ENCODE measurements at places on chromosomes 12 and 14. TPM values are rescaled to one million over a fixed set of nuclear protein-coding genes. Genes with fewer than 3 reads are reported as not detected.

The MANSC1 gene
- total RNA-seq, result 3.5 TPM

DNA sequence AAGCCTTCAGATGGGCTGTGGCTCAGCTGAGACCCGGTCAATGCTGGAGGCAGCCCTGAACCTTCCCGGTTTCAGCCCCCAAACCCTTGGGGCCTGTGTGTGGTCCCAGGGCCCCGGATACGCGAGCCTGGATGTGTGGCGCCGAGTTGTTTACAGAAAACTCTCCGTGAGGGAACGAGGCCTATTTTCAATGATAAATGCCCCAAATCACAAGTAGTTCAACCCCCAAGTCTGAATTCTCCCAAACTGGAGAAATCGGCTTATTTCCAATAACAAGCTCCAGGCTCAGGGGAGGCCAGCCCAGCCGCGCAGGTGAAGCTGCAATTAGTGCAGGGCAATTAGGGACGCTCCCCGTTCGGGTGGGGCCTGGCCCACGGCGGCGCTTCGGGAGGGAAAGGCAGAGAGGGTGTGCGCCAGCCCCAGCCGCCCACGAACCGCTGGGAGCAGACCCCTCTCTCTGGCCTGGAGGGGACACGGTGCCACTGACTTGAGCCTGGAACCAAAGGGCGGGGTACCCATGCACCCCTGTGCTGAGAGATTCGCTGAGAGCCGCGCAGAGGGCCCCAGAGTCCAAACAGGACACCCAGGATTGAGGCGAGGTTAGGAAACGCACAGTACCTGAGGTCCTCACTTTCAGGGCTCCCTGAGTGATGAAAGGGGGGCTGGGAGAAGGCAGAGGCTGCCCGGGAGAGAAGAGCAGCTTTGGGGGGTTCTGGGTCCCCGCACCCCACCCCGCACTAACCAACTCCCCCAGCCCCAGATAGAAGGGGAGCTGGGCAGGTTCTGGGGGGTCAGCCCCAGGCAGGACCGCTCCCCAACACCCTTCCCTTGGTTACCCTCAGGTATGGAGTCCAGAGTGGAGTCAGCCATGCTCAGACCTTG is 14.2 kb upstream of the ANKRD9 start:
- DNase-seq, result no peak
- peaks cover 28% of the 10 kb centered on the region for H3K4me1 ChIP-seq
- H3K27ac ChIP-seq, result no peak overlapping the region
- no peaks in the 10 kb centered on the region for H3K27me3 ChIP-seq
- peak overlapping the region; percentile 60 for H3K4me3 ChIP-seq
- H3K36me3 ChIP-seq, result no peaks in the 10 kb centered on the region

The ASB2 gene
- total RNA-seq, result 2.5 TPM

GRCh38 chr12:115468087-115468510 is 784.1 kb upstream of the TBX3 start:
- H3K36me3 ChIP-seq, result no peaks in the 10 kb centered on the region
- DNase-seq, result no peak
- H3K4me3 ChIP-seq, result no peak overlapping the region
- no peaks in the 10 kb centered on the region for H3K27me3 ChIP-seq
- no peaks in the 10 kb centered on the region for H3K4me1 ChIP-seq

The TPH2 gene
- not detected for total RNA-seq

The LTBR gene
- total RNA-seq, result 2.1 TPM

DNA sequence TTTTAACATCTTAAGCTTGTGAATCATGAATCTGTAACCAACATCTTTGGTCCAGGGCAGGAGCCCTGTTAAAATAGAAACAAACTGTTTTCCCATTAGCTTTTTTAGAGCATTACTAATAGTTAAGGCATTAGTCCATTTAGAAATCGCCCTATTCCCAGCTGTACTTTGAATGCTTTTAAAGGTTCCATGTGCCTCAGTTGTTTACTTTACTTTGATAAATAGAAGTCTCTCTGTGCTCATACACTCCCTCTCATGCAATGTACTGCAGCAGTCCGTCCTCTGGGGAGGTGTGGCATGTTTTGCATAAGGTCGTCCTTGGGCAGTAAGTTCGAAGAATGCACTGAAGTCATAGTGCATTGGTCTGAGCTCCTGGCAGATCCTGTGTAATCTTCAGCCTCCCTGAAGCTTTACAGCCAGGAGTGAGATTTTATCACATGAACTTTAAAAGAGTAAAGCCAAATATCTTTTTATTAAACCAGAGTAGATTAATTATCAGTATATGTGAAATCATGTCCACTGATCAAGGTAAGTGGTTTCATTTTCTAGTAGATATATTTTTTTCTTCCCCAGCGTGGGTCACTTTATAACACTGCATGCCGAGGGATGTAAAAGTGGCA is 134.7 kb downstream of the FGD4 start:
- peaks cover 12% of the 10 kb centered on the region for H3K4me1 ChIP-seq
- DNase-seq, result no peak
- H3K36me3 ChIP-seq, result no peaks in the 10 kb centered on the region
- H3K4me3 ChIP-seq, result no peak overlapping the region

DNA sequence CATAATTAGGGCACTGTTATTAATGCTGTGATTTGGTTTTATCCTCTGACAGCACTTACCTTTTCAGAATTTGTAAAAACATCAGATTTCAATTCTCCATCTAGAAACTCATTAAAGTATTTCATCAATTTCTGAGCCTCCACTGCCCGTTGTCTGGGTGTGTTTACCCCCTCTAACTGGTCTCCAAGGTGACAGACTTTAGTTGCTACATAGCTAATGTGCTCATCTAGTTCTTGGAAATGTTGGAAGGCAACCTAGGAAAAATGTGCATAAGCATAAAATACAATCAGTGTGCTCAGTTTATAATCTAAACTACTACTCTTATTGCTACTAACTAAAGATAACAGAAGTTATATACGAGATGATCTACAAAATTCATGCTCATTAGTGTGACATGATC is 24.6 kb downstream of the EXOC5 start:
- H3K4me3 ChIP-seq, result no peak overlapping the region
- H3K27me3 ChIP-seq, result no peaks in the 10 kb centered on the region
- H3K27ac ChIP-seq, result no peak overlapping the region
- H3K36me3 ChIP-seq, result peaks cover 8% of the 10 kb centered on the region
- H3K4me1 ChIP-seq, result no peaks in the 10 kb centered on the region

- H3K4me3 ChIP-seq, result no peak overlapping the region
- no peaks in the 10 kb centered on the region for H3K36me3 ChIP-seq
- peaks cover 6% of the 10 kb centered on the region for H3K4me1 ChIP-seq
- peaks cover 2% of the 10 kb centered on the region for H3K27me3 ChIP-seq
Measured at GRCh38 chr12:76919383-76920171, 40.8 kb upstream of the CSRP2 start.

- H3K36me3 ChIP-seq, result no peaks in the 10 kb centered on the region
- peaks cover 4% of the 10 kb centered on the region for H3K27me3 ChIP-seq
- H3K4me1 ChIP-seq, result no peaks in the 10 kb centered on the region
- H3K27ac ChIP-seq, result no peak overlapping the region
- no peak overlapping the region for H3K4me3 ChIP-seq
- no peak for DNase-seq
Measured at GRCh38 chr14:33348510-33348909, 409.8 kb downstream of the NPAS3 start.

GRCh38 chr14:96806836-96807235 is 9.7 kb downstream of the VRK1 start:
- no peak for DNase-seq
- H3K27ac ChIP-seq, result no peak overlapping the region
- no peak overlapping the region for H3K4me3 ChIP-seq
- peaks cover 30% of the 10 kb centered on the region for H3K36me3 ChIP-seq

DNA sequence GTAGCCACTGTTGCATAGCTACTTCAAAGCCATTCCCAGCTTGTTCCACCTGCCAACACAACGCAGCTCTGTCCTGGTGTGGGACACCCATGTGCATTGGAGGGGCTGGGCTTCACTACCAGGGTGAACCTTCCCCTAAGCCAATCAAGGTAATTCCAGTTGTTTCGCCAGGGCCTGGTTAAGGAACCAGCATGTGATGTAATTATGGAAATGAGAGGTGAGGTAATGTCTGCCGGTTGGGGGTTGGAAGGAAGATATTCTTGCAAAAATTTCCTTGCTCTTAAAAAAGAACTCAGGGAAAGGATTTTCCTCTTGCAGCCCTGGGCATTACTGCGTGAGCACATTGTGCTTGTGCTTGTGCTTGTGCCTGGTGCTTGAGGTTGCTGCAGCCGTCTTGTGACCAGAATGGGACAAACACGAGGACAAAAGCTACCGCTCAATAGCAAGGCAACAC is 14.9 kb downstream of the TUBA1C start:
- no peaks in the 10 kb centered on the region for H3K36me3 ChIP-seq
- H3K4me3 ChIP-seq, result no peak overlapping the region
- DNase-seq, result no peak
- H3K4me1 ChIP-seq, result no peaks in the 10 kb centered on the region

The TAS2R8 gene
- total RNA-seq, result not detected

- no peak overlapping the region for H3K4me3 ChIP-seq
- no peaks in the 10 kb centered on the region for H3K27me3 ChIP-seq
- peak overlapping the region; percentile 12 for H3K27ac ChIP-seq
- H3K36me3 ChIP-seq, result peaks cover 11% of the 10 kb centered on the region
- peak; percentile 98 for DNase-seq
Measured at GRCh38 chr12:124906606-124907261, 7.7 kb downstream of the UBC start.

- H3K27ac ChIP-seq, result no peak overlapping the region
- no peak overlapping the region for H3K4me3 ChIP-seq
- no peak for DNase-seq
- no peaks in the 10 kb centered on the region for H3K4me1 ChIP-seq
Measured at GRCh38 chr12:56867216-56867615, 67.0 kb downstream of the SDR9C7 start.

GRCh38 chr14:71597955-71598660 is 334.1 kb upstream of the RGS6 start:
- H3K27ac ChIP-seq, result no peak overlapping the region
- DNase-seq, result no peak
- H3K4me3 ChIP-seq, result no peak overlapping the region
- peaks cover 51% of the 10 kb centered on the region for H3K4me1 ChIP-seq

GRCh38 chr14:51014086-51014485 is 69.8 kb upstream of the PYGL start:
- H3K27ac ChIP-seq, result no peak overlapping the region
- no peaks in the 10 kb centered on the region for H3K27me3 ChIP-seq
- H3K4me1 ChIP-seq, result no peaks in the 10 kb centered on the region
- DNase-seq, result no peak

DNA sequence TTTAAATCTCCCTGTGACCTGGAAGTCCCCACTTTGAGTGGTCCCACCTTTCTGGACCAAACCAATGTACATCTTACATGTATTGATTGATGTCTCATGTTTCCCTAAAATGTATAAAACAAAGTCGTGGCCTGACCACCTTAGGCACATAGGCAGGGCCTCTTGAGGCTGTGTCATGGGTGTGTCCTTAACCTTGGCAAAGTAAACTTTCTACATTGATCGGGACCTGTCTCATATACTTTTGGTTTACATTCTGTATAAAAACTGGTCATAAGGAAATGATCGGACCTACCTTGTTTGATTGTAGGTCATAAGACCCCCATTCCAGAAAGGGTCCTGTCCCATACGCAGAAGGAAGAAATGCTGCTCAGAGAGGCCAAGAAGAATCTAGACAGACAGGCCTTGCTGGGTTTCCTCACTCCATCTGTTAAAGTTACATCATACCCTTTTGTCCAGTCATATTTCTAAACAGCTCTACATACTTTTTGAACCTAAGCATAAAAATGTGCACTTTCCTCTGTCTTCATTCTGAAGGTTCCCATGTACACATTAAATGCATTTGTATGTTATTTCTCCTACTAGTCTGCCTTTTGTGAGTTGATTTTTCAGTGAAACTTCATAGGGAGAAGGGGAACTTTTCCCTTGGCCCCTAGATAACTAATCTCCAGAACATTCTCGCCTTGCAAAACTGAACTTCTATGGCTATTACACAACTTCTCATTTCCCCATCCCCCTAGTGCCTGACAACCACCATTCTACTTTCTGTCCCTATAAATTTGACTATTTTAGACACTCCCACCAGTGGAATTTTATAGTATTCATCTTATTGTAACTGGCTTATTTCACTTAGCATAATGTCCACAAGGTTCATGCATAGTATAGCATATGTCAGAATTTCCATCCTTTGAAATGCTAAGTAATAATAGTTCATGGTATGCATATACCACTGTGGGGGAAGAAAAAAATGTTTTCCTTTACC is 30.2 kb upstream of the CPM start:
- DNase-seq, result no peak
- H3K4me3 ChIP-seq, result peak overlapping the region; percentile 44
- H3K27me3 ChIP-seq, result no peaks in the 10 kb centered on the region
- H3K36me3 ChIP-seq, result peaks cover 6% of the 10 kb centered on the region
- H3K4me1 ChIP-seq, result peaks cover 60% of the 10 kb centered on the region

The OASL gene
- total RNA-seq, result 13.4 TPM

DNA sequence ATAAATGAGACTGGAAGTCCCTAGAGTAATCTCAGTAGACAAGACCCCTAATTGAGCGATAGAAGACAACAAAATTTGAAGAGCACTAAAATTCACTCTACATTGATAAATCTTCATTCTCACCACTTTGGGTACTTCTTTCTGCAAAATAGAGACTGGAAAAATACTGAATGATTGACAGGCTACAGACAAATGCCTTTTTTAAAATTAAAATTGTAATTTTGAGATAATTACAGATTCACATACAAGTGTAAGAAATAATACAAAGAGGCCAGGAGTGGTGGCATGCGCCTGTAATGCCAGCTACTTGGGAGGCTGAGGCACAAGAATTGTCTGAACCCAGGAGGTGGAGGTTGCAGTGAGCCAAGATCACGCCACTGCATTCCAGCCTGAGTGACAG is 4.5 kb upstream of the CORO1C start:
- no peak overlapping the region for H3K4me3 ChIP-seq
- peaks cover 16% of the 10 kb centered on the region for H3K4me1 ChIP-seq
- H3K27ac ChIP-seq, result no peak overlapping the region
- DNase-seq, result no peak

DNA sequence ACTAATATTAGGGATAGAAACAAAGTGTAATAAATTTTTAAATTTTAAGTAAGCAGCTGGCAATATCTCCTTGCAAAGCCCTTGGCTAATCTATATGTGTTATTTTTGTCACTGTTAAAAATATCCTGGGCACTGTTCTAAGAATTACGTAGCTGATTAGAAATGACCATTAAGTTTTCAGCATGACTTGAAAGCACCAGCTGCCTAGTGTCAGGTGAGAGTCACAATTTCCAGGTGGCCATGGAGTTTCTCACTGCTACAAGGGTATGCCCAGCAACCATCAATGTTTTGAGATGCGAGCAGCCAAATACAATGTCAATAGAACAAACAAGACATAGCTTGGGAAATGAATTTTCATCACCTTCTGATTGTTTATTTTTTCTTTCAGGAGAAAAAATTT is 23.3 kb upstream of the GYS2 start:
- no peak overlapping the region for H3K27ac ChIP-seq
- no peak overlapping the region for H3K4me3 ChIP-seq
- no peaks in the 10 kb centered on the region for H3K27me3 ChIP-seq
- H3K36me3 ChIP-seq, result peaks cover 41% of the 10 kb centered on the region
- H3K4me1 ChIP-seq, result no peaks in the 10 kb centered on the region

The ACOT6 gene
- total RNA-seq, result not detected

The WNT5B gene
- not detected for total RNA-seq

DNA sequence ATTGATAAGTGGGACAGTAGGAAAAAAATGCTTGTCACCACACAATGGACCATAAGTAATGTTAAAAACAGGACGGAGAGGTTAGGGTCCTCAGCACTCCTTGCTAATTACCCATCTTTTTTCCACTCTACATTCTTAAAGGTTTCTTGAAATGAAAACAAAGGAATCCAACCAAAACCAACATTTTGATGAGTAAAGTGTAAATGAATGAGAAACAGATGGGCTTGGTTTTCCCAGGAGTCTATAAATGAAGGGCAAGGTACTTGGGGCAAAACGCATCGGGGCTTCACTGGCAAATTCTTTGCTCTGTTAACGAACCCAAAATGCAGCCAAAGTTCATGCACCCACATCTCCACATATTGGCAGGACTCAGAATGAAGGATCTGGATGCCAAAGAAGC is 129.2 kb upstream of the BMP4 start:
- H3K4me1 ChIP-seq, result no peaks in the 10 kb centered on the region
- no peak overlapping the region for H3K4me3 ChIP-seq
- DNase-seq, result no peak
- H3K27ac ChIP-seq, result no peak overlapping the region
- H3K27me3 ChIP-seq, result no peaks in the 10 kb centered on the region
